ENCODE measurements at places on chromosomes 1 and 21. TPM values are rescaled to one million over a fixed set of nuclear protein-coding genes. Genes with fewer than 3 reads are reported as not detected.

Gene RHD
- total RNA-seq: not detected

Gene GPR37L1
- not detected for total RNA-seq

DNA sequence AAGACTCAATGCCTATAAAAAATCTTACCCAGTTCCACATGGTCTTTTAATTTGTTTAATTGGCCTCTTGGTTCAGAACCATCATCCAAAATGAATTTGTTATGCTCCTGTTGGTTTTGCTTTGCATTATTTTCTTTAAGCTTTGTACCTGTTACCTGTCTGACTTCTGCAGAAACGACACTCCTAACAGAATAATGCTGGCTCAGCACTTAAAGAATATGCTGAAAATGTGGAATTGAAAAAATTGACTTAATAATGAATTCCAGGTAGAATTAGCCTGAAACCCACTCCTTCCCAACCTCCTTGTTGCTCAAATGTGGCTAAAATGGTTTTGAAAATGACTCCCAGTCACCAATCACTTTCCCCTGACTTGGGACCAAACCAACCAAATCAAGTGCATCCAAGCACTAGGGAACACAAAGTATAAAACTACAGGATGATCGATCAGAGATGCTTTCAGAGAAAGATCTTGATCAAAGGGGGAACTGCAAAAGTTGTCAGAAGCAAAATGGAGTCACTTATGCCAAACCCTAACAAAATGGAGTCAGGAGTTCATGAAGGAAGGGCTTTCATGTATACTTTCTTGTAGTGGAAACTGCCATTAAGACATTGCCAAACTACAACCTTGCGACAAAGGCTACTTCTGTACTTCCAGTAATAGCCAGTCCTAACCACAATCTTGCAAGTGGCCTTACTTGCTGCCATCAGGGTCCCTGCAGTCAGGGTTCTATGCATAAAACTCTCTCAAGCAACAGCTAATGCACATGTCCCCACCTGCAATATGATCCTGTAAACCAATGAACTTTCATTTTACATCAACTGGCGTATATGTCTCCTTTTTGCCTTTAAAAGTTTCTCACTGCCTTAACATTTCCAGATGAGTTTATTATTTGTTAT is 5.4 kb downstream of the GBP7 start:
- no peak overlapping the region for H3K27ac ChIP-seq
- no peaks in the 10 kb centered on the region for H3K27me3 ChIP-seq
- H3K4me3 ChIP-seq: no peak overlapping the region
- H3K36me3 ChIP-seq: no peaks in the 10 kb centered on the region
- H3K4me1 ChIP-seq: no peaks in the 10 kb centered on the region

GRCh38 chr1:28370239-28371009 is 884 bp downstream of the PHACTR4 start:
- H3K4me3 ChIP-seq: peak overlapping the region; percentile 85
- H3K27ac ChIP-seq: peak overlapping the region; percentile 91
- DNase-seq: peak; percentile 42
- no peaks in the 10 kb centered on the region for H3K27me3 ChIP-seq
- peaks cover 20% of the 10 kb centered on the region for H3K4me1 ChIP-seq

DNA sequence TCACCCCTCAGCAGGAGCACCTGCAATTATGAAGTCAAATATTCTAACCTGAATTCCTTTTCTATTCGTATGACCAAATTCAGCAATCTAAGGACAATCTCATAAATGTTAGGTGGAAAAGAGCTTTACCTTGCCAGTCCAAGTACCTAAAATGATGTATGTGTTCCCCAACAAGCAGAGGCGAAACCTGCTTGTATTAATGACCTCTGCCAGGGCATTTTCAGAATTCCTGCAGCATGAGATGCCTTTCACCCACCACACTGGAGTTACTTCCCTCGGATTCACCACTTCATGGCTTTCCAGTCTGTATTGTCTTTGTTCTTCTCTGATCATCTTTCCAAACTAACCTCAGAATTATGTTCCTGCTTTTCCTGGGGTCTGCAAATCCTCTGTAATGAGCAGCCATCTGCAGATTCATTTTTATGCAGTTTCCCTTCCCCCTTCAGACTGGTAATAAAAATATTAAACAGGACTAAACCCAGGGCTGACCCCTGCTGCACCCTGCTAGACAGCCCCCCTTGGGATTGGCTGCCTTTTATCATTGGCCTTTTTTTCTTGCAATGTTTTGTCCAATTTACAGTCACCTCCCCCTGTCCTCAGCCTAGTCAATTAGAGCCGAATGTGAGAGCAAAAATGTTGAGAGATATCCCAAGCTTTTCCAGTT is 26.6 kb upstream of the CASQ2 start:
- peaks cover 11% of the 10 kb centered on the region for H3K27me3 ChIP-seq
- no peak overlapping the region for H3K27ac ChIP-seq

- no peaks in the 10 kb centered on the region for H3K27me3 ChIP-seq
- peak; percentile 51 for DNase-seq
- H3K36me3 ChIP-seq: no peaks in the 10 kb centered on the region
- no peak overlapping the region for H3K4me3 ChIP-seq
- no peaks in the 10 kb centered on the region for H3K4me1 ChIP-seq
Observed at GRCh38 chr1:98794196-98794886, 132.8 kb downstream of the SNX7 start.

DNA sequence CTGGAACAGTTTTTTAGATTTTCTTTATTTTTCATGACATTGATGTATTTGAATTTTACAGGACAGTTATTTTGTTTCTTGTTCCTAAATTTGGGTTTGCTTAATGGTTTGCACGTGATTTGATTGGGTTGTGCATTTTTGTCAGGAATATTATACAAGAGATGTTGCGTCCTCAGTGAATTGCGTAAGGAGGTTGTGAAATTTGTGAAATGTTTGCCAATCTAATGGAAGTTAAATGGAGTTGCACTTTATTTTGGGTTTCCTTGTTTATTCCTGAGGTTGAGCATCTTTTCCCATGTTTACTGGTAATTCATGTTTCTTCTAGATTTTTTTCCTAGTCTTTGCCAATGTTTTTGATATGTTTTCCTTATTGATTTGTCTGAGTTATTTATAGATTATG is 19.9 kb downstream of the ZNF648 start:
- no peaks in the 10 kb centered on the region for H3K4me1 ChIP-seq
- no peaks in the 10 kb centered on the region for H3K36me3 ChIP-seq
- no peaks in the 10 kb centered on the region for H3K27me3 ChIP-seq
- DNase-seq: no peak

DNA sequence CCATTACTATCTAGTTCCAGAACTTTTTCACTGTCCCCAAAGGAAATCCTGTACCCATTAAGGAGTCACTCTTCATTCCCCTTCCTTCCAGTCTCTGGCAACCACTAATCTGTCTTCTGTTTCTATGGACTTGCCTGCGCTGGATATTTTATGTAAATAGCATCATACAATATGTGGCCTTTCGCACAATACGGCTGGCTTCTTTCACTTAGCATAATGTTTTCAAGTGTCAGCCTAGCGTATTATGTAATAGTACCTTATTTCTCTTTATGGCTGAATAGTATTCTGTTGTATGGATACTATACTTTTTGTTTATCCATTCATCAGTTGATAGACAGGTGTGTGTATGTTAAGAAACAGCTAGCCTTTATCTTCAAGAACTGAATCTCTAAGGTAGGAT is 14.3 kb downstream of the ATF3 start:
- no peak overlapping the region for H3K4me3 ChIP-seq
- H3K36me3 ChIP-seq: no peaks in the 10 kb centered on the region
- H3K27ac ChIP-seq: no peak overlapping the region
- no peaks in the 10 kb centered on the region for H3K4me1 ChIP-seq
- peaks cover 6% of the 10 kb centered on the region for H3K27me3 ChIP-seq

DNA sequence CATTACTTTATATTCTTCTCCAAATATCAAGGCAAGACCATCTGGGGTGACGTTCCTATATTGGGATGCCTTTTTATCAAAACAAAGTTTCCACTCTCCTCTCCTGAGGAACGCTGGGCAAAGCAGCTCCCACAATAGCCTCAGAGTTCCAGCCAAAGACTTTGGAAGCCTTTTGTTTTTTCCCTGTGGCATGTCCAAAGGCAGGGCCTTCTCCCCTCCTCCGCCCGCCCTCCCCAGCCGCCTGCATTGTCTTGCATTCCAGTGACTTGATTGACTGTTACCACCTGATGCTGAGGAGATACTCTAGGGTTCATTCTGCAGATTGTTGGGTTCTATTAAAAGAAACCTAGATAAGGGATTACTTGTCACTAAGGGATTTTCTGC is 43.5 kb downstream of the PROX1 start:
- no peak overlapping the region for H3K4me3 ChIP-seq
- no peak overlapping the region for H3K27ac ChIP-seq
- no peaks in the 10 kb centered on the region for H3K4me1 ChIP-seq
- DNase-seq: no peak
- H3K27me3 ChIP-seq: no peaks in the 10 kb centered on the region
- H3K36me3 ChIP-seq: no peaks in the 10 kb centered on the region

GRCh38 chr1:910881-911721 is 12.6 kb upstream of the SAMD11 start:
- no peak overlapping the region for H3K27ac ChIP-seq
- peaks cover 21% of the 10 kb centered on the region for H3K4me1 ChIP-seq
- peaks cover 9% of the 10 kb centered on the region for H3K27me3 ChIP-seq

DNA sequence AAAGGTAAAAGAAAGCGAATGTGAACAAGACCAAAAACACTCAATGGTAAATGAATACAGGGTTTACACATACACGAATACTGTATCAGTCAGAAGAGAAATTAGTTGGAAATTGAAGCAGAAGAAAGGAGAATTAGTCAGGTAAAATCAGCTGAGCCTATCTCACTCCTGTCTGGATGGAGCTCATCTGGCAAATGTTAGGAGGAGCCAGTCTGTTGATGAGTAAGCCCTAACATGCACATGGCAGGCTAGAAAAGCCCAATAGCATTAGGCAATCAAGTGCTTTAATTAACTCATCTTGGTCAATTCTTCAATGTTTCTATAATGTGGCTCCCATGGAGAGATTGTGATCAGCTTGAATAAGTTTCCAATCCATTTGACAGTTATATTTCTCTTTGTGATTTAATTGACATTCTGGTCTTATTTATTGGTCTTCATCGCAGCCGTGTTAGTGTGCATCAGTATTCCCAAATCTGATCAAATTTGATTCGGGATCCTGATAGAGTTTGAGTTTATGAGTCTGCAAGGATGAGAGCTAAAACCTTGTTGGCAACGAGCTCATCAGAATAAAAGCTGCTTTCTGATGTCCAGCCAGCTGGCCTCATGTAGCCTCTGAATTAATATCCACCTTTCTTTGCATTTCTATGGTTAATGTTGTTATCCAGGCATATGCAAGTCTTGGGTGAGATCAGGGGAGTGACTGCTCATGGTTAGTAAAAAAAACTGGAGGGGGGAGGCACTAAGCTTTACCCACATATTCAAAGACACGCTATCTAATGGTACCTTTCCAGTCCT is 22.1 kb upstream of the KCNA10 start:
- no peak overlapping the region for H3K4me3 ChIP-seq
- no peaks in the 10 kb centered on the region for H3K36me3 ChIP-seq
- no peak overlapping the region for H3K27ac ChIP-seq
- H3K4me1 ChIP-seq: no peaks in the 10 kb centered on the region
- H3K27me3 ChIP-seq: peaks cover 4% of the 10 kb centered on the region
